AG09309 (cell line): ENCODE measurements at places on chromosomes 3 and 15.

DNA sequence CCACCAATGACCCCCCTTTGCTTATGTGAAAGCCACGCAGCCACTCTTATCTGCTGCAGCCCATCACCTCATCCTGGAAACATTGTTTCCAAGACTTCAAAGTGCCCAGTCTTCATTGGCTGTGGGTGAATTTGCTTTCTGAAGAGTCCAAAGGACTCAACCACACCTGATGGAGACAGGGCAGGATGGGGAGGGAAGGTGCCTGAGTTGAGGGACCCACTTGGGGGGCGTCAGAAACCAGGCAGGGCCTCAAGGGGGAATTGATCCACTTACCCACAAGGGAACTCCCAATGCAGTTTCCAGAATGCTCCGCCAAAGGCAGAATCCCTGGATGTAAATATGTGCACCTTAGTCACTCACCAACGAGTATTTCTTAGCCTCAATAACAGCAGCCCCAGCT is 147.9 kb upstream of the ATP2B2 start:
- DNase-seq: no peak

GRCh38 chr15:25805031-25805430 is 58.1 kb downstream of the ATP10A start:
- no peak for DNase-seq

DNA sequence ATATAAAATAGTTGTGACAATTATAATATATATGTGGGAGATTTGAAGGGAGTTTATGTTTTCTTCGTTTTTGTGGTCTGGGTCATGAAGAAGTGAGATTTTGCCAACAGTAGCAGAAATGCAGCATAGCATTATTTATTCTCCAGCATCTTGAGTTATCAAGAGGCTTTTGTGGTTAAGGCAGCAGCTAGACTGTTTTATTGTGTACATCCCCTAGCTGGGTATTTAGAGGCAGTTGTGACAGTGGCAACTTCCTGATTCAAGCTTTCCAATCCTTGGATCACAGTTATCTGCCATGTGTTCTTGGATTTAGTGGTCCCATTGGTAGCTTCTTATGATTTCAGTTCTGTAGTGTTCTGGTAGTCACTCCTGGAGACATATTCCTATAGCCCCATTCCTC is 29.0 kb downstream of the ARIH1 start:
- no peak for DNase-seq

- no peak for DNase-seq
These were observed 1.7 kb downstream of the ATG7 start for GRCh38 chr3:11273891-11274291.

GRCh38 chr3:184620475-184621119 is 59.0 kb downstream of the EPHB3 start:
- no peak for DNase-seq

GRCh38 chr3:70250492-70250891 is 61.9 kb downstream of the MDFIC2 start:
- no peak for DNase-seq

DNA sequence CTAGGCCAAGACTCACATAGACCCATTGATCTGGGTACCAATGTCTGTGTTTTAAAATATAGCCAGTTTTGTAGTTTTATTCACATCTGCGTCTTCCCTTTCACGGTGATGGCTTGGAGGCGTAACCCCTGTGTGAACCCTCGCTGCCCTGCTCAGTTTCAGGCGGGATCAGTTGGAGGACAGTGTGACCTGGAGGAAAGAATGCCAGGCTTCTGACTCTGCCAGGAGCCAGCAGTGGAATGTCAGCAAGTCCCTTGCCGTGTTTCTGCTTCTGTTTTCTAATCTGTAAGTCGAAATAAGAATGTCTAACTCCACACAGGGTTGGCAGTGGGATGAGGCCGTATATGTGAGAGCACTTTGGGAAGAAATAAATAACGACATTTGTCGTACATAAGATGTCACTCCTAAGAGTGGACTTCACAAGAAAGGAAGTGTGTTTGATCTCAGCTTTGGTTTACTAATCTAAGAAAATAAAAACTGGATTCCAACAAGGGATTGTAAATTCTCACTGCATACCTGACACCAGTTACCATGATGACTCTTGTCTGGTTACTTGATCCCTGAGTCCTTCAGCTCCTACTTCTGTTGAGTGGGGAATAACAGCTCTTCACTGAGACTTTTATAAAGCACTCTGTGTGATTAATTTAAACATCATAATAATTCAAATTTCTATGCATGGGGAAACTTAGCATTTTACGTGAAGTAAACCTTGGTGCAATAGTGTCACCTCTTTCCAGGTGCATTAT is 6.3 kb upstream of the CA12 start:
- DNase-seq: no peak

DNA sequence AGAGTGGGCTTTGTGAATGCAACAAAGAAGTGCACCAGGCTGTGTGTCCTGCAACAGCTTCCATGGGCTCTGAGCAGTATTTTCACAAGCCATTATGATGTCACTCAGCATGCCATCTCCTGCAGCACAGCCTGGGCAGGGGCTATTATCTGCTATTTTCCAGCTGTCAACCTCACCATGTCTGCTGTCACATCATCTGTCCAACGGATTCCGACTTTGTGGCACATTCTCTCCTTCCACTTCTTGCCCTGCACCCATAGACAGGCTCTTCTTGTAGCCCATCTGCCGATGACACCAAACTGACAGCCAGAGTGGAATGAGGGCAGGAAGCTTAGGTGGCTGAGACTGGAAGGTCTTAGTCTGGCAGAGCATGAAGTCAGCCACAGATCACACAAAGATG is 691.9 kb downstream of the NTRK3 start:
- no peak for DNase-seq

- no peak for DNase-seq
These were observed 77.0 kb downstream of the TRANK1 start for GRCh38 chr3:36867810-36868209.

GRCh38 chr15:22794621-22795167 is 8.2 kb downstream of the NIPA1 start:
- no peak for DNase-seq

DNA sequence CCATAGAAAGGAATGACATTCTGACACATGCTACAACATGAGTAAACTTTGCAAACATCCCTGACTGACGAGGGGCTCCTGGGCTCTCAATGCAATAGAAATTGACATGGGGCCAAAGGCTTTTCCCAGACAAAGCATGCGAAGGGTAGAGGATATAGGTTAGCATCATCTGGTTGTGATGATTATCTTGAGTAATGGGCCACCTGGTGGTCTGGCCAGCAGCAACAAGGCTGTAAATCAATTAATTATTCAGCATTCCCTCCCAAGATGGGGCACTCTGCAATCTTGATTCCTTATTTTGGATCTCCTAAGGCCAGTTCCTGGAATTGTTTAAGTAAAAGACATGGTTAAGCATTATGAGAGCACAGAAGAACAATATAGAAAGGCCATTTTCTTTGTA is 99.2 kb downstream of the AGBL1 start:
- no peak for DNase-seq

DNA sequence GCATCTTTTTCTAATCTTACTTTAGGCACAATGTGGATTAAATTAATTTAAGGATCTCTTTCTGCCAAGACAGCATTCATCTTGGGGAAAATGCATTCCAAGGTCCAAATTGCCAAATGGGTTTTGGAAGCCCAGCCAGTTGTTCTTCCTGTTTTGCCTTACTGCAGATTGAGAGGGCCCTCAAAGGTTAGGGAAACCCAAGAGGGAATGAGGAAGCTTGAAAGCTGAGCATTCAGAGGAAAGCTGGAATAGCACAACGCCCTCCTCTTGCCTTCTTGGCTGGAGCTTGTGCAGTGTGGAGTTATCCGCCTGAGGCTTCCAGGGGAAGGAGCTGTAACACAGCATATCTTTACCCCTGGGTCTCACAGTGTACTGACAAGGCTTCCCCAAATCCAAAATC is 18.2 kb upstream of the SACM1L start:
- peak; percentile 71 for DNase-seq

GRCh38 chr3:198030726-198031125 is 70.7 kb downstream of the LMLN start:
- DNase-seq: no peak

DNA sequence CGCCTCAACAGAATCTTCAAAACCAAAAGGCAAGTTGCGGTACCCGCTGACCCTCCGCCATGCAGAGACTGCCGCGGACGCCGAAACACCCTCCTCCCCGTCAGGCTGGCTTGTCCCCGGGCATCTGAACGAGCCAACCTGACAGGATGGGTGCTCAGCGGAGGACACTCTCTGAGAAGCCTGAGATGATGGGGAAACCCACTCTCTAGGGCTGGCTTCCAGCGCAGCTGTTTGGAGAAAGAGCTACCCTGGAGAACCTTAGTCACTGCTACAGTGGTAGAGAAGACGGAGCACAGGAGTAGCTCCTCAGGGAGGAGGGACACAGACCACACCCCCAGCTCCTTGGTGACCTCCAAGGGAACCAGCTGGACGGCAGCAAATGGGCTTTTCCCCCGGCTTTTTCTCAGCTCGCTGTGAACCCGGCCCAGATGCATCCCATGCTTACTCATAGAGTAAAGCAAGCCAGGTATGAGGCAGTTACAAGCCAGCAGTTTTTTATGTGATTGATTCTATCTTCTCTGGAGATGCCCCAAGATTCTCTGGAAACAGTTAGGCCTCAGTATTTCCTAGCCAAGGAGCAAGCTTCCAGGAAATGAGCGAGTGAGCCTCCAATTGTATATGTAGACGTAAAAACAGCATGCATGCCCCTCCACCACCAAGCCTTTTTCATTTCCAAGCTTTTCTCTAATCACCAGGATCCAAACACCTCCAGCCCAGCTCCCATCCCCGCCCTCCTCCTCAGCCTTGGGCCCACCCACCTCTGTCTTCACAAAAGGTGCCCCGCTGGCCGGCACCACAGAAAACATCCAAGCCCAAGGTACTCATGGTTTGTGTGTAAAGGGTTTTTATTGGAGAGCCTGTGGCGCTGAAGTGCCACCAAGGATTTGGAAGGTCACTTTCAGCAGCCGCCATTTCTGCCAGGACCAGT is 38.7 kb downstream of the FAM174B start:
- DNase-seq: no peak

DNA sequence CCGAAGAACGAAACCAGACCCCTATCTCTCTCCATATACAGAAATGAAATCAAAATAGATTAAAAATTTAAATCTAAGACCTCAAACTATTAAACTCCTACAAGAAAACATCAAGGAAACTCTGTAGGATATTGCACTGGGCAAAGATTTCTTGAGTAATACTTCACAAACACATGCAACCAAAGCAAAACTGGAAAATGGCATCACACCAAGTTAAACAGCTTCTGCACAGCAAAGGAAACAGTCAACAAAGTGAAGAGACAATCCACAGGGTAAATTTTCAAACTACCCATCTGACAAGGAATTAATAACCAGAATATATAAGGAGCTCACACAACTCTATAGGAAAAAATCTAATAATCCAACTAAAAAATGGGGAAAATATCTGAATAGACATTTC is 29.4 kb downstream of the CCK start:
- DNase-seq: no peak
